NCI-H524 (cell line): ENCODE measurements at places on chromosomes 4 and X.
A peak's percentile ranks its signal among the peaks of the same experiment; 100 is the strongest.

DNA sequence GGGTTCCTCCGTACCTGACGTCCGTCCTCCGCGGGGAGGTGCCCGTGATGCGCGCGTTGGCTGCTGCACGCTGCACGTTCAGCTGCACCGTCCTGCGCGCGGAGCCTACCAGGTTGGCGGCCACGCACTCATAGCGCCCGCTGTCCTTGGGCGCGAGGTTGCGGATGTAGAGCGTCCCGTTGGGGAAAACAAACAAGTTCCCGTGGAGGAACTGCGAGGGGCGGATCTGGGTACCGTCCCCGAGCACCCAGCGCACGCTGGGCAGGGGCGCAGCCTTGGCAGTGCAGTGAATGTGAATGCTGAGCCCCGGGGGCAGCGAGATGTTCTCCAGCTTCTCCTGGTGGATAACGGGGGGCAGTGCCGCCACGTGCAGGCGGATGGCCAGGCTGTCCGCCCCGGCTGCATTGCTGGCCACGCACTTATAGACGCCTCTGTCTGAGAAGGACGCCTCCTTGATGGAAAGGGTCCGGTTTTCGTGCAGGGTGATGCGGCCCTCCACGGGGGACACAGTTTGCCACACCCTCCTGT, 29.2 kb downstream of the MXRA5 start:
- no peak for DNase-seq

DNA sequence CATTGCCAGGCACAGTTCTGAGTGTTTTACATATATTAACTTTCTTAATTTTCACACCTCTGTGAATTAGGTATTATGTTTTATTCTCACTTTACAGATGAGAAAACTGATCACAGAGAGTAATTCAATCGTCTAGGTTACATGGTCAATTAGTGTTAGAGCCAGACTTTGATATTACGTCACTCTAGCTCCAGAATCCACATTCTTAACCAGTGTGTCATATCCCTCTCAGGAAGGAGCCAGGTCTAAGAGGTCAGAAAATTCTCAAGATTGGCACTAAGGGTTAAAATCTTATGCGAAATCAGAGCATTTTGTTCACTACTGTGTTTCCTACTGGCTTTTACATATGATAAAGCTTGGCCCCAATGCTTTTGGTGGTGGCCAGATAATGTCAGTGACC, 7.4 kb downstream of the DMP1 start:
- DNase-seq, result no peak

DNA sequence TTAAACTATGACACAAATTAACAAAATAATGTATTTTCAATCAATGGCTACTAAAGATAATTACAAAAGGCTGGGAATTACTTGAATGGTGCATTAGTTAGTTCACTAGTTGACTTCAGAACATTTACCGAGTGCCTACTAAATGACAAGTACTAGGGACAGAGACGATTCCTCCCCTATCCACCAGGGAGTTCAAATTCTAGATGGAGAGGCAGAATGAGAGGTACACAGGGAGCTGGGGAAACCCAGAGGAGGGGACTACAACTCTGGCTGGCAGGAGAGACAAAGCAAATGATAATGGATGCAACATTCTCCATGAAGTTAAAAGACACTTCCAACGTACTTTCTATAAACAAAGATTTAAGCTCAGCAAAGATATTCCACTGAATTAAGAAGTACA, 43.1 kb upstream of the MCF2 start:
- no peak for DNase-seq

DNA sequence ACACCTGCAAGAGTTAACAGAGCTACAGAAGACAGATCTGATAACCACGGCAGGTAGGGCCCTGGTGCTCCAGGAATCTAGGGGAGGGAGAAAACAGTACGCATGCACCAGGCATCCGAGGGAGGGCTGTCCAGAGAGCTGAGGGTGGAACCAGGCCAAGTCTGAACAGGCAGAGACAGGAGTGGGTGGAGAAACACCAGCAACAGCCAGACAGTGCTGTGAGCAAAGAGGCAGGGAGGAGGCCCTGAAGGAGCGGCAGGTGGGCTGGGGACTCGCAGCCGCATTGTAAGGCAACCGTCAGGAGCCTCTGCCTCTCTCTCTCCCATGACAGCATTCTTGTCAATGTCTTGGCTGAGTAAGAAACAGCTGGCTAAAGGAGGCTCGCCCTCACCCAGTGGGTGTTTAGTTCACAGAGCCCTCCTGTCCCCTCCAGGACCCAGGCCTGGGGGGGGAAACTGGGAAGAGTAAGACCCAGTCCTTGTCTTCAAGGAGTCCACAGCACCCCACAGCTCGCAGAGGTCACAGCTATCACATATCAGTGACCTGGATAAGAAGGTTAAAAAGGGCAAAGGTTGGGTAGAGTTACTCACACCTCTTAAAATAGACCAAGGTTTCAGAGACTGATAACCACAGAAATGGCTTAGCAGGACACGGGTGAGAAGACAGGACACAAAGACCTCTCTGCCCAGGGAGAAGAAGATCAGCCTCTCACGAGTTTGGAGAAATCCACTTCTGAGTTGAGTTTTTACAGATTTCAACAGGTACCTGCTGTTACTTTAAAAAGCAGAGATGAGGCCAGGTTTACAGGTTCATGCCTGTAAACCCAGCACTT, 10.5 kb downstream of the ACSL1 start:
- peak; percentile 40 for DNase-seq

DNA sequence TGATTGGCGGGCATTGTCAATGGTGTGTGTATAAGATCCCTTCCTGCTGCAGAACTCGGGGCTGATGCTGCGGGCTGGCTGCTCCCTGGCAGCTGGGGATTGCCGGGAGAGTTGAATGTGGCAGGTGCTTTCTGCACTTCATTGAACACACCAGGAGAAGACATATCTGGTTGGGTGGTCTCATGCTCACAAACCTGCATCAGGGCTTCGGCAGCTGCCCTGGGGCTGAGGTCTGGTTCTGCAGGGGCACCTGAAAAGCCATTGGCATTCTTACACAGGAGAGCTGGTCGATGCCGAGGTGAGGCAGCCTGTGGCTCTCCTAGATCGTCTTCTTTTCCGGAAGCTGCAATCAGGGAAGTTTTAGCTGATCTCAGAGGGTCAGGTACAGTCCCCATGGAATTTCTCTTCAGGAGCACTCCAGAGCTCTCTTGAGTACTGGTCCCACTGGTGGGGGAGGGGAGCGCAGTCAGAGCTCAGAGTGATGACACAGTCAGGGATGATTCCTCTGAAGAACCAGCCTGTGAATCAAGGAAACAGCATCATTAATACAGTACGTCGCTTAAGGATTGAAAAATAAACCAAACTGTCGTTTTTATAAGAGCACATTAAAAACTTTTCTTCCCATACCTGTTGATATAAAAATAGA, 57.8 kb downstream of the GPRIN3 start:
- no peak for DNase-seq

DNA sequence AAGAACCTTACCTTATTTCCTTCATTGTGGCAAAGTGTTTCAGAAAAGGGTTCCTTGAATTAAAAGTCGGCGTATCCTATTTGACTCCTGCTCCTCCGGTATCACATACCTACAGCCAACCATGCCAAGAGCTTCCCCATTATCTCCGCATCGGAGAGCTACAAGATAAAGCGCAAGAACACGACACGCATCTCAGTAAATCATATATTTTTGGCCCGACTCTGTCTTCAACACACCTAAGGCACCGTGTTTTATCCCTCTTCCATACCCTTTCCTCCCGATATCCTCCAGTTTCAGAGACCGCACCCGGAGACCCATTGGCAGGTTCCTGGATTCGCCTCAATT, 497 bp upstream of the THAP9 start:
- DNase-seq, result peak; percentile 48

DNA sequence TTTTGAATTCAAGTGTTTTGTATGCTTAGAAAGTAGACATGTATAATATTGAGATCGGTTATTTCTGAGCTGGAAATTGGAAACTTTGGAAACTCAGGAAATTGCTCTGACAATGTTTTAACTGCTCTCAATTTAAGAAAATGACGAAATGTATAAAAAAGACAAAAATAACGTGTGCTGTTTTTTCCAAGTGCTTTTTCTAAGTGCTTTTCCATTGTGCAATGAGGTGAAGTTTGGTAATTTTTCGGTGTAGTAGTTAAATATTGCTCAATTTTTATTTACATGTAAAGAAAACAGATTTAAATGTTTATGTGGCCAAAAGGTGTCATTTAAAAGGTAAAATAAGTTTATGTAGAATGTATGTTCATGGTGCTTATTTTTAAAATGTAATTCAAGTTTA, 39.4 kb upstream of the RHOH start:
- DNase-seq, result no peak

GRCh38 chr4:147530723-147531122, 49.8 kb downstream of the EDNRA start:
- no peak for DNase-seq

DNA sequence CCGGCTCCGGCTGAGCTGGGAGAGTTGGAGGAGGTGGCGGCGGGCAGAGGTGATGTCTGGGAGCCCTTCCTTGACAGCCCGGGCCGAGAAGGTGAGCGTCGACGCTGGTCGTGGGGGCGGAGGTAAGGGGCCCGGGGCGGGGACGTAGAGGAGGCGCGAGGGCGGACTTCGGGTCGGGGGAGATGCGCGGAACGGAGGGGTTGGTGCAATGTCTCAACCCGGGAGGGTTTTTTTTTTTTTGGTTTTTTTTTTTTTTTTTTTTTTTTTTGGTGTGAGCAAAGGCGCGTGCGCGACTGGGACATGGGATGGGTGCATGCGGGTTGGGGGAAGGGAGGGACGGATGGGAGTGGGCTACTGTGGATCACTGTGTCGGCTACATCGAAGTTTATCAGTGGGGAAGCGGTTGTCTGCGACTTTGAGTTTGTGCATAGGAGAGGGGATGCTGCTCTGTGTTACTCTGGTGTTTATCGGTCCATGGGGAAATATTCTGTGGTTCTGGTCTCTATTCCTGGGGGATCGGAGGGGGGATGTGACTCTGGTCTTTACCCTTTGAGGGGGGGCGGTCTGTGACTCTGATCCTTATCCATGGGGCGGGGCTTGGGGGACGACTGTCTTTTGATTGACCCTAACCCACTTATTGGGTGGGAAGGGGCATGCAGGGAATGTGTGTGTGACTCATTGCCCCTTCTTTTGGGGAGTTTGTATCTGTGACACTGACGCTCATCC, 537 bp downstream of the RBM10 start:
- DNase-seq, result no peak

DNA sequence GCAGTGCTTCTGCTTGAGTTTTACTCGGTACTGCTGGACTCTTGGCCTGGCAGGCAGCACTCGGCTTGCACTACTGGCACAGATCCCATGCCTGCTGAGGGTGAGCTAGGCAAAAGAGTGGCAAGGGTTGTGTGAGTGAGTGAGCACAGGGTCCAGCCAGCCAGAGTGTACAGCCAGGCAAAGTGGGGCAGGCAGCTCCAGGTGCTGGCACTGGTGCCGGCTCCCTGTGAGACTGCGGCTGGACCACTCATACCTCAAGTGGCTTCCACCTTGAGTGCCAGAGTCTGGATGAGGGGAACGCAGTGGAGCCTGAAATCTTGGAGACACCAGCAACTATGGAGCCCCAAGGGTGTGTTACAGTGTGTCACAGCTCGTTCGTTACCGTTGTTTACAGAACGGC, 1451.9 kb upstream of the AGA start:
- DNase-seq, result no peak
